ENCODE measurements at places on chromosomes 5 and 9. TPM values are rescaled to one million over a fixed set of nuclear protein-coding genes. Genes with fewer than 3 reads are reported as not detected.

DNA sequence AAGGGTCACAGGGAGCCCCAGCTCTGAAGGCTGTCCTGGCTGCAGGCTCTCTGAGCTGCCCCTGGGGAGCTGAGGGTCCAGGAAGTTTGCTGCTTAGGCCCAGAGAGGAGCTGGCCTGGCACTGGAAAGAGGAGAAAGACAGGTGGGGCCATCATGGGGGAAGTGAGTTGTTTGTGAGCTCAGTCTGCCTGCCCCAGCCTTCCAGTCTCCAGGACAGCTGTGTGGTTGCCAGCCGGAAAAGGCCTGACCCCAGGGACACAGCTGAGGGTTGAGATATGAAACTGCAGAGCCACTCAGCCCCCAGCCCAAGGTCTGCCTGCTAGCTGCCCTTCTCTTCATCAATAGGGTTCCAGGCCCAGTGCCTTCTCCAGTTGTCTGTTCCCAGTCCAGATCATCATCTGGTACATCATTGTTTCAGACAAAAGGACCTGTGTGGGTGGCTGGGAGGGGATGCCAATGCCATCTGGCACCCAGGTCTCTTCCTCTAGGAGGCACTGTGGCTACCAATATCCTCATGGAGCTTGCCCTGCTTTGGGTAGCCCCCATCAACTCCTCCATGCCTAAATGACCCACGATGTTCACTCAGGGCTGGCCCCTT is 4.3 kb upstream of the DDX41 start:
- no peak for DNase-seq

DNA sequence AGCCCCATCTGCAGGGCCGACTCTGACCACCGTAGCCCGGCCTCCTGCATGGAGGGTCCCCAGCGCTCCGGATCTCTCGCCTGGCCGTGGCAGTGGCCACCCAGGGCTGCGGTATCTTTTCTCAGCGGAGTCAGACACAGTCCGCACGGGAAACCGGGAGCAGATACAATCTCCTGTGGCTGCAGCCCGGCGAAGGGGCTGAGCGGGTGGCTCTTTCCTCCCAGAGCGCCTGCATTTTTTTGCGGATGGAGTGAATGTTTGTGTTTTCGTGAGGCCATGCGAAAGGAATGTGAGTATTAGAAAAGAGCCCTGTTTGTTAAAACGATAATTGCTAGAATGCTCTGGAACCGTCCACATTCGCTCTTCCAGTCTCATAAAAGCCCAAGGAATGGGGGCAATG is 53.4 kb upstream of the PTCH1 start:
- DNase-seq, result no peak

DNA sequence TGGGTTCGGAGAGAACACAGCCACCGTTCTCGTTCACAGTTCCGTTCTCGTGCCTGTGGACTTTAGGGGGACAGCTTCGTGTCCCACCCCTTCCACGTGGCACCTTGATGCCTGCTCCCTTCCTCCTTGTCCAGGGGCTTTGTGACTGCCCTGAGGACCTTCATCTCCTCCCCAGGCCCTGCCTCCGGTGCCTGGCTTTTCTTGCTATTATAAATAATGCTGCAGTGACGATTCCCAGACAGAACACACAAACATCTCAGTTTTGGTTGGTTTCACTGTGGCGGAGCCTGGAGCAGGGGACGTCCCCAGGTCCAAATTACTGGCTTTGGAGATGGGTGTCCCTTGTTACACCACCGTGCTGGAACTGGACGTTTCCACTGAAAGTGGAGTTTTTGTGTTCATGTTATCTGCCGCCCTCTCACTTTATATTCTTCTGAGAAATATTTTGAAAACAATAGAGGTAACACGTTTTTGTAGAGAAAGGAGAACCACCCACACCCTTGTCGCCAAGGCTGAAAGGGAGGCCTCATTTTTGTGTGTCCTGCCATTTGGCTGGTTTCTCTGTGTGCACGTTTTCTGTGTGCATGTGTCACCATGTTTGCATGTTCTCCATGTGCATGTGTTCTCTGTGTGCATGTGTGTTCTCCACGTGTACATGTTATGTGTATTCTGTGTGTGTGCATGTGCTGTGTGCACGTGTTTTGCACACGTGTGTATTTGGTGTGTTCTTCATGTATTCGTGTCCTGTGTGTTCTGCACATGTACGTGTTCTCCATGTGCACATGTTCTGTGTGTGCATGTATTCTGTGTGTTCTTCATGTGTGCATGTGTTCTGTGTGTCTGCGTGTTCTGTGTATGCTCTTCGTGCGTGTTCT is 24.2 kb downstream of the WNK2 start:
- no peak for DNase-seq

GRCh38 chr9:116312221-116312620 is 158.6 kb downstream of the PAPPA start:
- no peak for DNase-seq

DNA sequence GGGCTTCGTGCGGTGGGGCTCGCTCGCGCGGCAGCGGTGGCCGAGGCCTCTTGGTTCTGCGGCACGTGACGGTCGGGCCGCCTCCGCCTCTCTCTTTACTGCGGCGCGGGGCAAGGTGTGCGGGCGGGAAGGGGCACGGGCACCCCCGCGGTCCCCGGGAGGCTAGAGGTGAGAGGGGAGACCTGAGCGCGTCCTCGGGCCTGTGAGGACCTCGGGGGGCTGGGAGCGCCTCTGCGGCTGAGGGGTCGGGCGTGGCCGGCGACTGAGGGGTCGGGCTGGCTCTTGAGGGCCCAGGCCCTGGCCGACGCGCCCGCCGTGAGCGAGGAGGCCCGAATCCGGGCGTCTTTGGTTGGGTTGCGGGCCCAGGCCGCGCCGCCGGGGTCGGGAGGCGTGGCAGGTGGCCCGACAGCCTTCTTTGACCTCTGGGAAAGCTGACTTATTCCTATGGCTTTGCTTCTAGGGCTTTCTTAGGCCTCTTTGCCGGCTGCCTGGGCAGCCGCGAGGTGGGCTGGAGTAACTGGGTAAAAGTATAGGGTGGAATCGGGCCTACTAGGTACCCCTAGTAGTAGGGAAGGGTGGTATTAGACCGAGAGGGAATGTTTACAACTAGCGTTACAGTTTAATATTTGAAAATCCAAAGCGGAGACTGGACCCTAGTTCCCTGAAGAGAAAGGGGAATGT is at the start of gene CANX:
Gene CANX, plus strand, starts transcription at position 33 of the 681 bp plus-strand sequence. CDS start 6,715 bp downstream, outside the sequence.
- no peak for DNase-seq

DNA sequence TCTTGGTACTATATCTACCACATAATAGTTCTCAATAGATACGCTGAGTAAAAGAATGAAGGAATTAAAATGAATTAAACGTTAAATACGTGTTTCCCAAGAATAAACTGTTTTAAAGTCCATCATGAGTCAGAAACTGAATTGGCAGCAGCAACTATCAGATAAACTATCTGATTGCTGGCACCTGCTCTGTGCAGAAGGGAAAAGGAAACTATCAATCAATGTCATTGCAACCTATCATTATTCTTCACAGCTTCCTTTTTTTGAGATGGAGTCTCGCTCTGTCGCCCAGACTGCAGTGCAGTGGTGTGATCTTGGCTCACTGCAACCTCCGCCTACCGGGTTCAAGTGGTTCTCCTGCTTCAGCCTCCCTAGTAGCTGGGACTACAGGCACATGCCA is 8.8 kb upstream of the WDR36 start:
- DNase-seq, result no peak

GRCh38 chr5:172090976-172091547 is 84.6 kb upstream of the FBXW11 start:
- DNase-seq, result no peak

GRCh38 chr9:122320413-122320881 is 50.4 kb upstream of the PTGS1 start:
- DNase-seq, result no peak

DNA sequence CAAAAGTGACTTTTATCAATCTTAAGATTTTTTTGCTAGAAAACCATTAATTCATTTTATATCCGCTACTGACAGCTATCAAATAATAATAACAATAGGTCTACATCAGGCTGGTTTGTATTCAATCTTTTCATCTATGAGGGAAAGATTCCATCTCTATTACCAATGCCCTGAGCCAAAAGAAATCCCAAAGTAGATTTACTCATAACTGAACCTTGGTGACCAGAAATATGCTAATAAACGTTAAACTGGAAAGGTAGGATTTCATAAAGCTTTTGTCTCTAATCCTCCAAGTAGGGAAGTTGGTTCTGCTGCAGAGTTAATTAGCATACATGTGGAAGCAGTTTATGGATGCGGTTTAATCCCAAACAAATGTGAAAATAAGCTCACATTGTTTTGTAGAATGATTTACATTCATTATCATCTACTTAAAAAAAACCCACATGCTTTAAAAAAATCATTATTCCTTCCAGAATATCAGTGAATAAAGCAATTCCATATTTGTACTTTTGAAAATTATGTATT is 715.5 kb downstream of the CETN3 start:
- DNase-seq, result no peak

DNA sequence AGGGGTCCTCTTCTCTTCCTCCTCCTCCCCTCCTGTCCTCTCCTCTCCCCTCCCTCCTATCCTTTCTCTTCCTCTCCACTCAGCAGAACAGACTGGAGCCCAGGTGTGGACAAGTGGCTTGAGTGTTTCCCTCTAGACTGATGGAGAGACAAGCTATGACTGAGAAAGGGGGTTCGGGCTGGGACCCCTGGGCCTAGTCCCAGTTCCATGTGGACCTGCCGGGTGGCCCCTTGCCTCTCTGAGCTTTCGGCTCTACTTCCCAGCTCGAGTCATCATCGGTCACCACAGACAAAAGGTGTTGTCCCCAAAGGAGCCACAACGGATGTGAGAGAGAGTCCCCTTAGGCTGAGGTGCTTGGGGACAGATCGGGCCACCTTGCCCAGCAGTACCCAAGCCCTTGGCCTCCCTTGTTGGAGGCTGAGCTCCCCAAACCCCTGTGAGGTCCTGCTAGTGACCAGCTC is 3.4 kb upstream of the RXRA start:
- no peak for DNase-seq

DNA sequence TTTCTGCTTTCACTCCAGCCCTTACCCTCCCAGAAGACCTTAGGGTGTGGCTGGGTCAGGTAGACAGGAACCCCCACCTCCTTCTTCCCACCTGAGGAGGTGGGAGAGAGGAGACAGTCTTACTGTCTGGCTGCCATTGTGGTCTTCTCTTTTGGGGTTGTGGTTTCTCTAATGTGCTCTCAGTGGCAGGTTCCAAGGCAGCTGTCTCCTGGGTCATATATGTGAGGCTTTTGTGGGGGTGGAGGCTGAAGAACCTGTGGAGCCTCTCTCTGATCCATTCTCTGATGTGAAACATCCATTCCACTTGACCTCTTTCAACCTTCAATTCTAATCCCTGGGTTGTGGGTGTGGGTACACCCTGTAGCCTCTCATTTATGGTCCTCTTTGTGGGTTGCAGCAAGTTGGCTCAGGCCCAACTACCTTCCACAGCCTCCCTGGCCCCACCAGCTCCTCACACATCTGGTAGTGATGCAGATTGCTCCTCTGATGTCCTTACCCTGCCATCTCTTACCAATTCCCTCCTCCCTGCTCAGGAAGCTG is 118.4 kb downstream of the CEP120 start:
- no peak for DNase-seq

- no peak for DNase-seq
These were observed 6.1 kb downstream of the SAR1B start for GRCh38 chr5:134626369-134627014.

GRCh38 chr5:15798006-15798405 is 298.0 kb downstream of the FBXL7 start:
- DNase-seq, result no peak

GRCh38 chr9:125672876-125673275 is 34.1 kb downstream of the MAPKAP1 start:
- DNase-seq, result no peak

- DNase-seq, result no peak
These were observed 52.5 kb downstream of the FNBP1 start for GRCh38 chr9:129990269-129991010.

DNA sequence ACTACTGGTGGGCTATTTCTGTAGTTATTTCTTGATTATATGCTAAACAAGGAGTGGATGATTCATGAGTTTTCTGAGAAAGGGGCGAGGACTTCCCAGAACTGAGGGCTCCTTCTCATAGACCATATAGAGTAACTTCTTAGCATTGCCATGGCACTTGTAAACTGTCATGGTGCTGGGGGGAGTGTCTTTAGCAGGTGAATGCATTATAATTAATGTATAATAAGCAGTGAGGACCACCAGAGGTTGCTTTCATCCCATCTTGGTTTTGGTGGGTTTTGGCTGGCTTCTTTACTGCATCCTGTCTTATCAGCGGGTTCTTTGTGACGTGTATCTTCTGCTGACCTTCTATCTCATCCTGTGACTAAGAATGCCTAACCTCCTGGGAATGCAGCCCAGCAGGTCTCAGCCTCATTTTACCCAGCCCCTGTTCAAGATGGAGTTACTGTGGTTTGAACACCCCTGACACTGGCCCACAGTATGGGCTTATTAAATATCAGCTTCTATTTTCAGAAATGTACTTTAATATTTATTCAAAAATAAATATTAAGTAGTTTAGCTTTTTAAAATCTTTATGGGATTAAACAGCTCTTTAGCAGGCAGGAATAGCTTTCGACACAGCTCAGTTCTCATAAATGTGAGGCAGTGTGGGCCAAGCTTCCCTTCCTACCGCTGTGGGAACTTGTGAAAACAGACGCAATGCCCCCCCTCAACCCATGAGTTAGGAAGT is 44.4 kb downstream of the GALNT12 start:
- DNase-seq, result no peak

GRCh38 chr9:89899573-89899972 is 294.8 kb downstream of the GADD45G start:
- DNase-seq, result no peak

DNA sequence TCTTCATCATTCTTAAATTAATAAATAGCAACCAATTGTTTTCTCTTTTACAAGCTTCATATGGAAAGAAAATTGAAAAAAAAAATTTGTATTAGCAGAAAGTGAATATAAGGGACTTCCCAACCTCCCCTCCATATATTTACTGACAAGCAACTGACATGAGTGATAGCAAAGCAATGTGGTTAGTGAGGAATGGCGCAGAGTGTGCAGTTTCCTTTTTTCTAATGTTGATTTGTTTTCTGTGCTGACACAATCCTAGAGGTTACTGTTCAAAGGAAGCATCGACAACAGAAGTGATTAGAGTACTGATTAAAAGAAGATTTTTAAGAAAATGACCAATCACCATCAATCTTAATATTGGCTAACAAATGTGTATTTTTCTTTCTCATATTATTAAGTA is 1.7 kb upstream of the PTGER4 start:
- no peak for DNase-seq

- DNase-seq, result no peak
These were observed 43.9 kb upstream of the CEP72 start for GRCh38 chr5:568061-568781.

GRCh38 chr9:14909181-14909580 is 1.0 kb downstream of the FREM1 start:
- DNase-seq, result no peak

DNA sequence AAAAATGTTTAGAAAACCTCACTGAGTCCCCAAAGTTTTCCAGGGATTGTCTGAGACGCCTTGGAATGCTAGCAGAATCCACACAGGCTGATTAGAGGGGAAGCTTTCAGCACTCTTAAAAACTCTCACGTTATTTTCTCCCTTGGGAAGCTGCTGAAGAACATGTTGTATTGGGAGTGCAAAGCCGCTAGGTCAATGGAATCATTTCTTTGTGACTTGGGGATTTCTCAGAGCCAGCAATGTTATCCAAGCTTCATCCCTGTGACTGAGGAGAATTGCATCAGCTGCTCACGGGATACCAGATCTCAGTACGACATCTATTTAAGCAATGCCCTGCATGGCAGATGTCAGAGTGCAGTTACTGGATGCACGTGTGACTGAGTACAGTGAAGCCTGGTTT is 426.4 kb upstream of the MPDZ start:
- no peak for DNase-seq

Gene CCL27
- not detected for total RNA-seq

Gene DIRAS2
- 0.11 TPM for total RNA-seq

Gene GRM6
- not detected for total RNA-seq

Gene PTTG1
- 229 TPM for total RNA-seq

Data from H1 (cell line).